Stimulated activated CD4-positive, alpha-beta T cell treated with anti-CD3 and anti-CD28 coated beads, Interleukin-2, amount 100 ng/mL, for 24 hours (primary cell): ENCODE measurements at places on chromosomes 7 and 10.

- DNase-seq: no peak
Observed at GRCh38 chr7:50182759-50183158, 89.7 kb upstream of the ZPBP start.

DNA sequence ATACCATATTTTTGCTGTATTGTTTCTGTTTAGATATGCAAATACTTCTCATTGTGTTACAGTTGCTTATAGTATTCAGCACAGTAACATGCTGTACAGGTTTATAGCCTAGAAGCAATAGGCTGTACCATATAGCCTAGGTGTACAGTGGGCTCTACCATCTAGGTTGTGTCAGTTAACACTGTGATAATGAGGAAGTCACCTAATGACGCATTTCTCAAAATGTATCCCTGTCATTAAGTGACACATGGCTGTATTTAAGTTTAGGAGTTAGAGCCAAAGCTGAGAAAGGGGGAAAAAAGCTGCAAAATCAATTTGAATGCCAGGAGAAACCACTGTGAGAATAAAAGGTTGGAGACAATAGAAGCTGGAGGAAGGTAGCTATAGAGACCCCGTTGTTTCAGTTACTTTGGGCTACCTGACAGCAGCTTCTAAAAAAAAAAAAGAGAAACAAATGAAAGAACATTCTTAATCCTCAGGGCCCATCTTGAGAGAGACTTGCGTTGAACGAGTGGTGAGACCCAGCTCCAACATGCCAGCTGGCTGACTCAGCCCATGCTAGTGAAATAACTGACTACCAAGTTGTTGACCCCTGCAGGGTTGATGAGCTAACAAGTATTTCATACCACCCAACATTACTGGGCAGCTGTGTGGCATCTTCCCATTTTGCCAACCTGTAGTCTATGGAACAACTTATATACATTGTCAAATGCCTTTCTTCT lies 8.7 kb downstream of the STARD3NL start:
- DNase-seq: no peak

- DNase-seq: no peak
Observed at GRCh38 chr7:19663816-19664462, 44.9 kb downstream of the POLR1F start.

DNA sequence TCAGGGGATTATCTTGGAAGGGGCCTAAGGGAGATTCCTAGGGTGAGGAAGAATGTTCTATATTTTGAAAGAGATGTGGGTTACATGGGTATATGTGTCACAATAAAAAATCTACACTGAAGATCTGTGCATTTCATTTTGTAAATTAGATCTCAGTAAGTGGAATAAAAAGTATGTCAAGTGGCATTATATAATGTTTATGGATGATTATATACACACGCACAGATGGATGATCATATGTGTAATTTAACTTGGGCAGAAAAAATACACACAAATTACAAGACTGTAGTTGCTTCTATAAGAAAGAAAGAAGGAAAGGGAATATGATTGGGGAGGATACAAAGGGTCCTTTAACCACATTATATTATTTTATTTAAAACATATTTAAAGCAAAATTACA lies 18.5 kb downstream of the ASZ1 start:
- no peak for DNase-seq

GRCh38 chr7:31093282-31093681 lies 41.2 kb downstream of the ADCYAP1R1 start:
- no peak for DNase-seq

- DNase-seq: no peak
Observed at GRCh38 chr7:11615174-11615573, 216.8 kb downstream of the THSD7A start.

DNA sequence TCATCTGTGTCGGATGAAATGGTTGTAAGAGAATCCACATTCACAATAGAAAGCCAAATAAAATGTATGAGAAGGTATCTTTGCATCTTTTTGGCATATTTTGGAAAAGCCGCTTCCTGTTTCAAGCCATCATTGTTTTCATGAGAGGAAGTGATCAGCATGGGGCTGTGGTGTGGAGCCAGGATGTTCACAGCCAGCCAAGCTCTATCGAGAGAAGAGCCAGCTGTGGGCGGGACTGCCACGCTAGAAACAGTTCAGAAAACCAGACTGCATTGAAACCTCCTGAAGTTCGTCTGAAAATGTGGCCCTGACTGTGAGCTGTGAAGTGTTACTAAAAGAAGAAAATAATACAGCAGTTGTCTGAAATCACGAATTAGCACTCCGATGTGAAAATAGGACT lies 21.2 kb upstream of the NPS start:
- DNase-seq: no peak

- DNase-seq: no peak
Observed at GRCh38 chr7:73341877-73342276, 13.9 kb downstream of the FKBP6 start.

GRCh38 chr7:128777156-128778123 lies 1.8 kb upstream of the OPN1SW start:
- no peak for DNase-seq

DNA sequence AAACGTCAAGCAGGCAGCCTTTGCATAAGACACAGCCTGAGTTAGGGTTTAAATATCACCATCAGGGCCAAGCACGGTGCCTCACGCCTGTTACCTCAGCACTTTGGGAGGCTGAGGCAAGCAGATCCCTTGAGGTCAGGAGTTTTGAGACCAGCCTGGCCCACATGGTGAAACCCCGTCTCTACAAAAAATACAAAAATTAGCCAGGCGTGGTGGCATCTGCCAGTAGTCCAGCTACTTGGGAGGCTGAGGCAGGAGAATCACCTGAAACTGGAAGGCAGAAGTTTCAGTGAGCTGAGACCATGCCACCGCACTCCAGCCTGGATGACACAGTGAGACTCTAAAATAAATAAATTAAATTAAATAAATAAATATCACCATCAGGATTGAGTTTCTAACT lies 33.0 kb downstream of the SRPK2 start:
- DNase-seq: no peak

- no peak for DNase-seq
Observed at GRCh38 chr10:123555616-123556015, 110.5 kb upstream of the GPR26 start.

- DNase-seq: no peak
Observed at GRCh38 chr10:129774736-129775401, 189.2 kb downstream of the EBF3 start.

DNA sequence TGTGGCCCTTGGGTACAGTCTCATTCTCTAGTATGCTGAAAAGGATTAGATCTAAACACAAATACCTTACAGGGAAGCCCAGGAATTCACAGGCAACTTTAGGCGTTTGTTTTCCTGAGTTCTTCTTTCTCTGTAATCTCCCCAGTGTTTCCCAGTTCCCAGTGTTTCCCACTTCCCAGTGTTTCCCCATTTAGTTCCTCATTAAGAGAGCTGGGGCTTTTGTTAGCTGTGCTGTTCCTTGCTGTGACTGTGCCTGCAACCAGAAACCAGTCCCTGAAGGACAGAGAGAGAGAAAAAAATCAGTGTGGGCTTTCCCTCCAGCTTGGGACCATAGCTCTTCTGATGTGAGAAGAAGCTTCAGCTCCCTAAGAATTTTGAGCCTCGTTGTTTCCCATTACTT lies 802.9 kb upstream of the COBL start:
- no peak for DNase-seq

DNA sequence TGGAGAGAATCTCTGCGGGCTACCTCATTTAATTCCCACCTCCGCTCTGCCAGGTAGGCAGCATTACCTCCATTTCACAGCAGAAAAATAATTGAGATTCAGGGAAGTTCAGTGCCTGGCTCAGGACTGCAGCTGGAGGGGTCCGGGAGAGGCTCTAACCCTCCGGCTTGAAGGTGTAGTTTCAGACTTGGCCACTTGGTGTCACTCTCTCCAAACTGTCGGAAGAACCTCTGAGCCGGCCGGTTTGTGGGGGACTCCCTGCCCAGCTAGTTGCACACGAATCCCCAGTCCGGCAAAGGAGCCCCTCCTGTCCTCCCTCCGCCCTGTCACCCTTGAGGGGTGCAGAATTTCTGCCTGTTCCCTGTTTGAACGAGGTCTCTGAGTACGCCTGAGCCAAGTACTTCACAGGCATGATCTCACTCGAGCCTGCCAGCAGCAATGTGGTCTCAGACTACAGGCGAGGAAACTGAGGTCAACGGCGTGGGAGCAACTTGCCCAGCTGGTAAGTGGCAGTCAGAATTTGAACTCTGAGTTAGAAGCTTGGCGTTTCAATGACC lies 144.7 kb upstream of the ZNF716 start:
- DNase-seq: no peak

DNA sequence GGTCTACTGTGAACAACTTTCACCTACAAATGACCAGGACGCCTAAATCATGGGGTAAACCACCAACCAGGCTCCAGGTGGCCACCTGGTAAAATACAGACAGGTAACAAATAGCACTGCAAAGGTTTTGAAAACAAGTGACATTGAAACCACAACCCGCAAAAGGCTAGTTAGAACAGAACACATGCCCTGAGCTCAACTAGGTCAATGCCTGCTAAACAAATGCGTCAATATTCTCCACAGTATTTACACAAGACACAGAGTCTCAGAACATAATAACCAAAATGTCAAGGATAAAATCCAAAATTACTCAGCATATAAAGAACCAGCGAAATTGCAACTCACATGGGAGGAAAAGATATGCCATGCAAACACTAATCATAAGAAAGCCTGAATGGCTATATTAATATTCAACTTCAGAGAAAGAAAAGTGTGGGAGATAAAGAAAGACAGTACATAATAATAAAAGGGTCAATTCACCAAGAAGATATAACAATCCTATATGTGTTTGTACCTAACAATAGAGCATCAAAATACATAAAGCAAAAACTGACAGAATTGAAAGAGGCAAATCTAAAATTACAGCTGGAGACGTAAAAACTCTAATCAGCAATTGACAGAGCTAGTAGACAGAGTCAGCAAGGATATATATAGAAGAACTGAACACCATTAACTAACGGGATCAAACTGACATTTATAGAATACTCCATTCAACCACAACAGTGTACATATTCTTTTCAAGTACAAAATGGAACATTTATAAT lies 47.6 kb downstream of the SMURF1 start:
- DNase-seq: no peak

DNA sequence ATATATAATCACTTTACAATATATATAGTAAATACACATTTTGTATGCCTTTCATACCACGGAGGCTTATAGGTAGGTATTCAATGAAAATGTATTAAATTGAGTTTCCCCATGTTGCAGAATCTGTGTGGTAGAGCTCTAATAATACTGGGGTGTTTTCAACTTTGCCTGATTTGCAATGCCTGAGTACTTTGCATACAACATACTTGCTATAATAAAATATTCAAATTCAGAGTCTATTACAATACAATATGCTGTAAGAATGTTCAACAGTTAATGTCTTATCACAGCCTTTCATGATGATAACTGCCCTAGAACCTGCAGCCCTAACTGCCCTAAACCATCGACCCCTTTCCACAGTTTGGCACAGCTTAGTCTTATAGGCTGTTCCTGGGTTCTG lies 114.6 kb downstream of the DGKI start:
- no peak for DNase-seq

- DNase-seq: no peak
Observed at GRCh38 chr10:115272482-115272881, 179.3 kb downstream of the ATRNL1 start.

DNA sequence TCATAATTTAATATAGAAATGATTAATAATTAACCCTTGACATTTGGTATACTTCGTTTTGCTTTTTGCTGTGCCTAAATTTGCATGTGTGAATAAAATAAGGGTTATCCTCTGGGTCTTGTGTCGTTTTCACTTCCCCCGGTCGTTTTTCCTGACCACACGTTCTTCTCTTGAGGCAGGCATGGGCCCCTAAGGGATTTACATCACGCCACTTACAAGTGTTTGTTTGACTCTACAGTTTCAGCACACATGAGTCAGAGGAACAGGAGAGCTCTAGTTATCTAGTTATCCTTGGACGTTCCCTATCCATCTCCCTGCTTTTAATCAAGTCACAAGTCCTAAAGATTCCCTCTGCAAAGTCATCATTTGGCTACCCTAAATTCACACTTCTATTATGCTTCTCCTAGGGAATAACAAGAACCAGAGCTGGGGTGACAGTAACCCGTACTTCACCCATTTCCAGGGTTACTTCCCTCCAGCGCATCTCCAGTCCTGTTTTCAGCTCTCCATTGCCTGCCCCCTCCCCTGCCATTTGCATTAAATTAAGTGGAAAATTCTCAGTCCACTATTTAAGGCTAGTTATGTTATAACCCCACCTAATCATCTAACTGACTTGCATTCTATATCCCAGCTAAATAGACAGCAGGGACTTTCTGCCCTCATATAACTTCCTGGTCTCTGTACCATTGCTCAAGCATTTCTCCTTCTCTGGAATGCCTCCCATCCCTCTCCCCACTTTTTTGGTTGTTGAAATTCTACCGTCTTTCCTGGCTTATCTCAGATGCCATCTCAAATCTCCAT lies 206.9 kb downstream of the PTEN start:
- DNase-seq: no peak

DNA sequence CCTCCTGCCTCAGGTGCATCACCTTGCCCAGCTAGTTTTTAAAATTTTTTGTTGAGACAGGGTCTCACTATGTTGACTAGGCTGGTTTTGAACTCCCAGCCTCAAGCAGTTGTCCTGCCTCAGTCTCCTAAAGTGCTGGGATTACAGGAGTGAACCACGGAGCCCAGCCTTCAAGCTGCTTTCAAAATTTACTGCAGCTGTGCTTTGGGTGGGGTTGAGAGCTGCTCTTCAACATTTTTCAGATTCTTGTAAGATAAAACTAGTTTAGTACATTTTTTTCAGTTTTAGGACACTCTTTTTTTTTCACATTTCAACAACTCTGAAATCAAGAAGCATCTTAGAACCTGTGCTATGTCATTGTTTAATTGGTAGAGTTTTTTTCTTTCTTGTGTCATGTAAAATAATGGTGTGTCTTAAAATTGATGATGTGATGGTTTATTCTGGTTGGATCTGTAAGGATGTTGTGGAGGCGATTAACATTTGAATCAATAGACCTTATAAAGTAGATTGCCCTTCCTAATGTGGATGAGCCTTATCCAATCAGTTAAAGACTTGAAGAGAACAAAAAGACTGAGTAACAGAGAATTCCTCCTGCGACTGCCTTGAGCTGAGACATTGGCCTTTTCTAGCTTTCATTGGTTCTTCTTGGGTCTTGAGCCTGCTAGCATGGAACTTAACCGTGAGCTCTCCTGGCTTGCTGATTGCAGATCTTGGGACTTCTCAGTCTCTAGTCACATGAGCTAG lies 13.5 kb downstream of the PLEKHA8 start:
- DNase-seq: no peak

DNA sequence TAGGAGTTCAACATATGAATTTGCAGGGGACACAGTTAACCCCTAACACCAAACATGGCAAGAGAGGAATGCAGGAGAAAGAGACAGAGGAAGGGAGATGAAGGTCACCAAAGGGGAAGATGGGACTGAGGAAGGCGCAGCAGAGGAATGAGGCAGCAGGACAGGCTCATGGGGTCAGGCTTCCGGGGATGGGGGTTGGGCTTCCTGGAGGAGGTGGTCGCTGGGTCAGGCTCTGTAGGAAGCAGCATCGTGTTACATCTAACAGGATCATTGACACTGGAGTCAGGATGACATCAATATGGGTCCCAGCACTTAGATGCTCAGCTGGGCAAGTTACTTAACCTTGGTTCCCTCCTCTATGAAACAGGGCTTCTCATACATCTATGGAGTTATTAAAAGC lies 113.2 kb downstream of the NPTX2 start:
- DNase-seq: no peak

GRCh38 chr7:48458701-48459524 lies 287.7 kb downstream of the ABCA13 start:
- DNase-seq: no peak
